ENCODE measurements at places on chromosomes 7 and 10.

DNA sequence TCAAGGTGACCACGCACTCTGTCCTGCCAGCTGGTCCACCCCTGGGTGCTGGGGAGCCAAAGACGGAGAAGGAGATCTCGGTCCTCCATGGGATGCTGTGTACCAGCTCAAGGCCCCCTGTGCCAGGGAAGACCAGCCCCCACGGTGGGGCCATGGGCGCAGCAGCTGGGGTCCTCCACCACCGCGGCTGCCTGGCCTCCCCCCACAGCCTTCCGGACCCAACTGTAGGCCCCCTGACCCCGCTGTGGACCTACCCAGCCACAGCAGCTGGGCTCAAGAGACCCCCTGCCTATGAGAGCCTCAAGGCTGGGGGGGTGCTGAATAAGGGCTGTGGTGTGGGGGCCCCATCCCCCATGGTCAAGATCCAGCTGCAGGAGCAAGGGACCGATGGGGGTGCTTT is 5.4 kb downstream of the NYAP1 start:
- no peak for DNase-seq

DNA sequence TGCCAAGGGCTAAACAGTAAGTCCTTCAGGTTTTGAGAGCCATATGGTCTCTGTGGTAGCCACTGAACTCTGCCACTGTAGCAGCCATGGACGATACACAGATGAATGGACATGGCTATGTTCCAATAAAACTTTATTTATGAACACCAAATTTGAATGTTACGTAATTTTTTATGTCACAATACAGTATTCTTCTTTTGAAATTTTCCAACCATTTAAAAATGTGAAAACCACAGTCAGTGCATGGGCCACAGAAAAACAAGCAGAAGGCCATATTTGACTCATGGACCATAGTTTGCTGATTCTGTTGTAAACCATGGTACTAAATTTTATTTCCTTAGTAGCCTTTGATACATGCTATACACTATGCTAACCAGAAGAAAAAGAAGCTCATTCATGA is 361.8 kb downstream of the MAGI2 start:
- DNase-seq, result no peak

- no peak for DNase-seq
These were observed 19.4 kb upstream of the RASGEF1A start for GRCh38 chr10:43286076-43286805.

DNA sequence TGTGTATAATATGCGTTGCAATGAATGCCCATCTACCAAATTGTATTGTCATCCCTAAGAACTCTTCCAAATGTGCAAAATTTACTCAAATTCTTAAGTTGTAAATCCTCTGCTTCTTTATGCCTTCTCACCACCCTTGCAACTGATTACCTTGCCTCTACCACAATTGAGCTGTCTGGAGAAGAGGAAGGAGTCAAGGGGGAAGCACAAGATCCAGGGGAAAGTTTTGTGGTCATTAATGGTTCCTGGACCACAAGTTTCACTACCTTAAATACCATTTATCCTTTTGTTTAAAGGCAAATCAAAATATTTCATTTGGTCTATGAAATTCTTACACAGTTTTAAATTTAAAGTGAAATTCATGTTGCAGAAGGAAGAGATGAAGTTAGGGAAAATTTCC is 16.7 kb downstream of the CRPPA start:
- no peak for DNase-seq

GRCh38 chr7:139671967-139672366 is 105.8 kb downstream of the HIPK2 start:
- DNase-seq, result no peak

- no peak for DNase-seq
These were observed 695.8 kb downstream of the TYW1 start for GRCh38 chr7:67692425-67692824.

- DNase-seq, result no peak
These were observed 62.4 kb downstream of the EEPD1 start for GRCh38 chr7:36215457-36215765.

DNA sequence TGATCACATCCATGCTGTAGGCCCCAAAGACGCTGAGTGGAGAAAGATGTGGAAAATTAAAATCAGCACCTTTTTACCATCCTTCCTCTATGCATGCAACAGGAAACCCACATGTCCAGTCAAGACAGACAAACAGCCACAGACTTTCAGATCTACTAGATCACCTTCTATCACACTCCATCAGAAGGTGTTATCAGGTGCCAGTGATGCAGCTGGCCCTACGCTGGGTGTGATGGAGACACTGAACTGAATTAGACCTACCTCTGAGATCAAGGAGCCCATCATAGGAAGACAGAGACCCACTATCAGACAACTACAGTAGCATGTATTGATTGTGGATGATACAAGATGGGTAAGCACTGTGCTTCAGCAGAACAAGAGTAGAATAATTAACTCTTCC is 15.5 kb downstream of the CYP3A4 start:
- DNase-seq, result no peak

GRCh38 chr10:33808475-33808874 is 474.0 kb upstream of the NRP1 start:
- no peak for DNase-seq

- no peak for DNase-seq
These were observed 31.0 kb upstream of the FZD1 start for GRCh38 chr7:91233212-91233611.

- DNase-seq, result no peak
These were observed 68.1 kb upstream of the CAMK2B start for GRCh38 chr7:44393238-44394111.

GRCh38 chr10:71285180-71285545 is 33.9 kb upstream of the SLC29A3 start:
- no peak for DNase-seq

DNA sequence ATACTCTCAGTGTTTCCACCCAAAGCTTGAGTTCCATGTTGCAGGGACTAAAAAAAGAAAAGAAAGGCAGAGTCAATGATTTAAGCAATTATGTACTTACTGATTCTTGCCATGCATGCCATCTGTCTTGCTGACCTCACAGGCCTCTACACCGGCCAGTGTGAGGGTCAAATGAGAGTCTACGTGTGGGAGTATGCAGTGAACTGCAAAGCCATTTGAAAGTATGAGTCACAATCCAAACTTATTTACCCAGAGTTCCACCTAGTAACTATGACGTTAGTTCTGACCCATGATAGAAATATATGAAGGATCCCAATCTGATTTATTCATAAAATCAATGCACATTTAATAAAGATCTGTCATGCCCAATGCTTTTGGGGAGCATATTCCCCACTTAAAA is 26.5 kb downstream of the PDE1C start:
- DNase-seq, result no peak

DNA sequence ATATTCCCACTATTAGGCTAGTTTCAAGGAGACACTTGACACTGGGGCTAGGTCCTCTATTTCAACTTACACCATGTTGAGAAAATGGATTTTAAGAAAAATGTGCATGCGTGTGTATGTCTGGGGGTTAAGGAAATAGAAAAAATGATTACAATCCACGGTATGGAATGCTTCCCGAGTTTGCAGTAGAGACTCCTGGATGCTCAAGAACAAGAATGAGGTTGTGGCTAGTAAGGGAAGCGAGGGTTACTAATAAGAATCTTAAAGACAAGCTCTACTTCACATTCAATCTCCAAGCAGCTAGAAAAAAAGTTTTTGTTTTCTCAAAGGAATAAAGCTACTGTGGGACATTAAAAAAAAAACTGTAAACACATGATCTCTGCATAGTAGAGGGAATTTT is 54.7 kb downstream of the ANK3 start:
- DNase-seq, result no peak

DNA sequence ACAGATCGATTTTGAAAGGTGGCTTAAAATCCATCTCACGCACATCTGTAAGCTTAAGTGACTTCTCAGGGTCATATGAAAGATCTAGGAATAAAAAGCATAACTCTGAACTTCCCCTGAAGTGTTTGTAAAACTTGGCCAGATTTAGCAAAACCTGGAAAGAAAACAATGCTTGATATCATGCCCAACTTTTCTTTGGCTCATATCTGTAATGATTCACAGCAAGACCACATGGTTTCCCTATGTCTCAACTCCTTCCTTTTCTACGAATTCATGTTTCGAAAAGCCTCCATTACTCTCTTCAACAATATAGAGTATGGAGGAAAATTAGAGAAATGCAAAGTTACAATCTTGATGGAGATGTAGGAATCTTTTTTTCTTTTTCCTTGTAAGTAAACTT is 20.1 kb upstream of the CABCOCO1 start:
- DNase-seq, result no peak

GRCh38 chr7:5779141-5779540 is 2.3 kb downstream of the RNF216 start:
- no peak for DNase-seq

- DNase-seq, result no peak
These were observed 495.6 kb upstream of the KLF6 start for GRCh38 chr10:4280461-4281189.
